ENCODE measurements at places on chromosomes 1 and 21. TPM values are rescaled to one million over a fixed set of nuclear protein-coding genes. Genes with fewer than 3 reads are reported as not detected.

Gene C4BPA
- 12.7 TPM for total RNA-seq

GRCh38 chr21:42562816-42563215 is 49.2 kb downstream of the SLC37A1 start:
- DNase-seq = no peak
- no peak overlapping the region for H3K27ac ChIP-seq
- no peaks in the 10 kb centered on the region for H3K4me1 ChIP-seq

Gene ITLN2
- total RNA-seq = 1.3 TPM

- H3K27me3 ChIP-seq = no peaks in the 10 kb centered on the region
- no peak overlapping the region for H3K4me3 ChIP-seq
- no peaks in the 10 kb centered on the region for H3K36me3 ChIP-seq
- no peak overlapping the region for H3K27ac ChIP-seq
These were observed 740.6 kb downstream of the RWDD3 start for GRCh38 chr1:95974586-95974985.

DNA sequence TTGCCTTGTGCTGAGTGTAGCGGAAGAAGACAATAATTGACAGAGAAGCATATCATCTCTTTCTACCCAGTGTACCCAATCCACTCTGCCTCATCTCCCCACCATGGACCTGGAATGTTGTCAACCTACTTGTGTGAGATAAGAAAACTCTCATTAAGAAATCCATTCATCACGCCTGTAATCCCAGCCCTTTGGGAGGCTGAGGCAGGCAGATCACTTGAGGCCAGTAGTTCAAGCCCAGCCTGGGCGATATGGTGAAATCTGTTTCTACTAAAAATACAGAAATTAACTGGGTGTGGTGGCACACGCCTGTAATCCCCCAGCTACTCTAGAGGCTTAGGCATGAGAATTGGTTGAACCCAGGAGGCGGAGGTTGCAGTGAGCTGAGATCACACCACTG is 209.6 kb downstream of the PBX1 start:
- no peak overlapping the region for H3K4me3 ChIP-seq
- H3K27me3 ChIP-seq = no peaks in the 10 kb centered on the region
- no peak for DNase-seq
- H3K27ac ChIP-seq = peak overlapping the region; percentile 30
- peaks cover 1% of the 10 kb centered on the region for H3K36me3 ChIP-seq
- H3K4me1 ChIP-seq = peaks cover 57% of the 10 kb centered on the region

Gene CNR2
- not detected for total RNA-seq

GRCh38 chr1:47875036-47875435 is 122.1 kb downstream of the TRABD2B start:
- H3K27me3 ChIP-seq = no peaks in the 10 kb centered on the region
- no peak overlapping the region for H3K27ac ChIP-seq
- DNase-seq = no peak
- H3K4me3 ChIP-seq = no peak overlapping the region
- H3K4me1 ChIP-seq = peaks cover 3% of the 10 kb centered on the region

DNA sequence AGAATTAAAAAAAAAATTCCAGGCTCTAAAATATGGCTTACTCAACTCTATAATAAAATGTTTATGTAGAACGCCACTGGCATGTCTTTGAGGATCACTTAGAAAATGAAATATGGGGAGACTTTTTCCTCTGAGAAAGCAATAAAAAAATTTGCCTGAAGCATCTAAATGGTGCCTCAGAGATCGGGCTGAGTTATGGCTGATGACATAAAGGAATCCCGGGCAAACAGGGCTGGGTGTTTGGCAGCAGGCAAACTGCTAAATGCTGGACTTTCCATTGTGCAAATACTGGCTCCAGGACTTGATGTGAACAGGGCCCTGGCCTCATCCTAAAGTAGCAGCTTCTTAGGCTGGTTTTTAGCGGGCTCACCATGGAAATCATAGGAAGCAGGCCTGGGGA is 44.5 kb upstream of the C1orf87 start:
- no peak overlapping the region for H3K27ac ChIP-seq
- no peak for DNase-seq
- no peak overlapping the region for H3K4me3 ChIP-seq
- no peaks in the 10 kb centered on the region for H3K27me3 ChIP-seq

DNA sequence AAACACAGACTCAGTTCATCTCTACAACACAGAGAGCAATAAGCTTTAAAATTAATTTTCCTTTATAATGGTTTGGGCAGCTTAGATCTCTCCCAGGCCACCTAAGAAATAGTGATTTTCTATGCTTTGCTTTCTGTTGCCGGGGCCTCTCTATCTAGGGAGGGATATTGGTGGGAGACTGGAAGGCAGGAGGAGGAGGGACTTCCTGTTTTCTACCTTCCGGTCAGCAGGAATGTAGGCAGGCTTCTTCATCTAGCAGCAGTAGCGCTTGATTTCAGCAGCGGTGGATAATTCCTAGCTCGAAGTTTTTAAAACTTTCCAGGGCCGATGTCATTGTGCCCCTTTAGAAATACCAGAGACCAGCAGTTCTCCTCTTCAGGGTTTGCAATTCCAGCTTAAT is 5.1 kb upstream of the DESI2 start:
- no peaks in the 10 kb centered on the region for H3K36me3 ChIP-seq
- no peak for DNase-seq
- no peaks in the 10 kb centered on the region for H3K27me3 ChIP-seq
- no peak overlapping the region for H3K4me3 ChIP-seq
- H3K4me1 ChIP-seq = no peaks in the 10 kb centered on the region

- H3K4me1 ChIP-seq = peaks cover 6% of the 10 kb centered on the region
- no peaks in the 10 kb centered on the region for H3K27me3 ChIP-seq
- peak overlapping the region; percentile 45 for H3K4me3 ChIP-seq
- no peak overlapping the region for H3K27ac ChIP-seq
These were observed 9.3 kb upstream of the FAAP20 start for GRCh38 chr1:2203671-2204414.

DNA sequence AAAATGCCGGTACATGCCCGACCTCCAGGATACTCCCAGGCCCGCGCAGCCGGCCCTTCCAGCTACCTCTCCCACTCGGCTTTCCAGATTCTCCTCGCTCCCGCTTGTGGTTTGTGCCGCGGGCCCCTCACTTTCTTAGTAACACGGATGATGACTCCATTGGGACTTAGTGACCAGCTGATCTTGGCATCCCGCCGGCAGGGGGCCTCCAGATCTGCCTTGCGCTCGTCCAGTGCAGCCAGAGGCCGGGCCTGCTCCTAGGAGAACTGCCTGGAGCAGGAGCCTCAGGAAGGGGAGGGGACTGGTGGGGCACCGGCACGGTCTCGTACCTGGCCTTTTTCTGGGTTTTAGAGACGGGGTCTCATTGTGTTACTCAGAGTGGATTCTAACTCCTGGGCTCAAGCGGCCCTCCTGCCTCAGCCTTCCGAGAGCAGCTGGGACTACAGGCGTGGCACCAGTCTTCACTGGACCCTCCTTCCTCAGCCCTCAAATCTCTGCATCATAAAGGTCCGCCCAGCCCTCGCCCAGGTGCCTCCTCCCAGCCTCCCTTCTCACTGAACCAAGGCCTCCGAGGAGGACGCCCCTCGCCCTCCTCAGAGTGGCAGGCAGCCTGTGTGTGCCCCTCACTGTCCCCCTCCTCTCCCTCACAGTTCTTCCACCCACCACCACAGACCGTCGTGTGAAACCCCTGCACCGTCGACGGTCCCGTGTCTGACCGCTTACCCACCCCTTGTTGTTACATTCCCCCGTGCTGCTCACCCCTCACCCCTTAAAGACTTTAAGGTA is 78.6 kb downstream of the SLC25A24 start:
- no peak overlapping the region for H3K4me3 ChIP-seq
- no peaks in the 10 kb centered on the region for H3K27me3 ChIP-seq
- no peak for DNase-seq
- no peak overlapping the region for H3K27ac ChIP-seq

Gene SHE
- not detected for total RNA-seq

Gene MYBPH
- 25.9 TPM for total RNA-seq

Gene HNRNPCL1
- total RNA-seq = not detected

Gene DNASE2B
- total RNA-seq = not detected

DNA sequence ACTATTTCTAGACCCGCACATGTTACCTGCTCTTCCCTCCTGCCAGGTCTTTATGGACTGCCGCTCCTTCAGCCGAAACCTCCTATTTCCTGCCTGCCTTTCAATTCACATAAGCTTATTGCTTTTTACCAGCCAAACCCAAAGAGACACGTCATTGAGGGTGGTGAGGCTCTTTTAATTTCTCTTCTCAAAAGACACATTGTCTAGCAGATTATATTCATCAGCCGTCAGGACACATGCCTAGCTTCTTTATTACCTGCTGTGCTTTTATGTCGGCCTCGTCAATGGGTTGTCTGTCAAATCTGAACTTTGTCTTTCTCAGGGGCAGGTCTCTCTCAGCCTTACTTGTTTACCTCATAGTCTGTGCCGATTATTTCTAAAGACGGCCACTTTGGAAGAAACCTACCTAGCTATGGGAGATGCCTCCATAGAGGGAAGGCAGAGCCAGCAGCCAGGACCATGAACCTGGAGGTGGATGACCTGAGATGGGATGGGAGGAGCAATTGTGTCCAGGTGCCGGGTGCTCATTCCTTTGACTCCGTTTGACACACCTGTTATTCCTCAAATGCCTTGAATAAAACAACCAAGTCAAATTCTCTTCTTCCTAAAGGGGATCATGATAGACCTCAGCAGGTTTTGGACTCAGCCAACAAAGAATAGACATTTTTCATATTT is 42.0 kb downstream of the ZBTB18 start:
- no peak overlapping the region for H3K27ac ChIP-seq
- peaks cover 21% of the 10 kb centered on the region for H3K4me1 ChIP-seq
- no peaks in the 10 kb centered on the region for H3K36me3 ChIP-seq
- no peak overlapping the region for H3K4me3 ChIP-seq
- DNase-seq = no peak

Gene DMBX1
- total RNA-seq = not detected

Gene LRRIQ3
- total RNA-seq = 0.23 TPM

DNA sequence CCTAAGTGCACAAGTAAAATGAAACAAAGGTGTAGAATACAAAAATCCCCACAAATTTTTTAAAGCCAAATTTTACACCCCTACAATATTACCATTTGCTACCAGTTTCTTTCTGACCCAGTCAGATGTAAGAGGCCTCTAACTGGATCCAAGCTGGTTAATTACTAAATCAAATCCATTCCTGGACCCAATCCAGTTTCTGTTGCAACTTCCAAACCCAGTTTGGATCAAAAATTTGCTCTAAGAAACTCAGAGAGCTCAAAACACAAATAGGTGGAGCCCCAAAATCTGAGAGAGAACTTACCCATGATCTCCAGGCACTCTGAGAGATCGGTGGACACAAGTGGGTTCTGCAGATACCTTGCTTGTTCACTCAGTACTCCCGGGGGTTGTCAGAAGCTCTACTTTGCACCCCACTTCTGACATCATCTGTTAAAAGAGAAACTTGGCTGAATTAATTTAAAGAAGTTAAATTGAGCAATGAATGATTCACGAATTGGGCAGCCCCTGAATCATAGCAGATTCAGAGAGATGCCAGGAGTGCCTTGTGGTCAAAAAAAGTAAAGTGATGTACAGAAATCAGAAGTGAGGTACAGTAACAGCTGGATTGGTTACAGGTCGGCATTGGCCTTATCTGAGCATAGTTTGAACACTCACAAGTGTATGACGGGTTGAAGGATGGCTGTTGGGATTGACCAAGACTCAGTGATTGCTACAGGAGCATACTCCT is 448.0 kb downstream of the KCNT2 start:
- no peak overlapping the region for H3K27ac ChIP-seq
- no peaks in the 10 kb centered on the region for H3K36me3 ChIP-seq
- H3K4me1 ChIP-seq = no peaks in the 10 kb centered on the region
- H3K4me3 ChIP-seq = no peak overlapping the region

DNA sequence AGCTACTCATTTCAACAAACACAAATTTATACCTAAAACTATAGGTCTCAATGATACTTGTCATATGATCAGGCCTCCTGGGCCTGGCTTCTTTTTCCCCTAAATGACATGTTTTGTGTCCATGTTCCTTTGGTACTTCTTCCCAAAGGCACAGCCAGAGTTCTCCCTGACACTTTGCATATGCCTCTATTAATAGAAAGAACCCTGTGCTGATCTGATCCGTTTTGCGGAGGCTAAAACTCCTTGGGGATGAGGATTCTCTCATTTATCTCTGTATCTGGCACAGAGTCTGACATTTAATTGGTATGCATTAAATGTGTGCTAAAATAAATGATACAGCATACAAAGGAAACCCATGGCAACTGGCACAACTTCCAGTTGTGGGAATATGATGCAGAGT is 11.5 kb downstream of the ATPAF1 start:
- no peak overlapping the region for H3K27ac ChIP-seq
- no peaks in the 10 kb centered on the region for H3K4me1 ChIP-seq
- DNase-seq = no peak
- H3K27me3 ChIP-seq = no peaks in the 10 kb centered on the region

GRCh38 chr1:60113028-60113427 is 39.5 kb upstream of the C1orf87 start:
- peak; percentile 1 for DNase-seq
- no peak overlapping the region for H3K27ac ChIP-seq
- no peaks in the 10 kb centered on the region for H3K27me3 ChIP-seq
- no peak overlapping the region for H3K4me3 ChIP-seq
- H3K4me1 ChIP-seq = no peaks in the 10 kb centered on the region

Measured in Caco-2 (cell line).